ENCODE measurements at places on chromosomes 16 and 17.

DNA sequence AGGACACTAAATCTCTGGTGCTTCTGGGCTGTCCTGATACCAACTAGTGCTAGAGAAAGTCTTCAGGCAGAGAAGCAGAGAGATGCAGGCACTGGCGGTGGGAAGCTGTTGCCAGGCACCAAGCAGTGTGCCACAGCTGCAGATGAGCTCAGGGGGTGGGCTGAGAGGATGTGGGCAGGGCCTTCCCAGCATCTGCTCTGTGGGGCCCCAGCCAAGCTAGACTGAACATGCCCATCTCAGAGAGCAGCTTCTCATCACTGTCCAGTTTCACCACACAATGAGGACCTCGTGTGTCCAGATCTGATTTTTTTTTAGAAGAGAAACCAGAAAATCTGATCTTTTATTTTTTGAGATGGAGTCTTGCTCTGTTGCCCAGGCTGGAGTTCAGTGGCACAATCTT, 17.1 kb downstream of the PSKH1 start:
- peak; percentile 48 for DNase-seq

DNA sequence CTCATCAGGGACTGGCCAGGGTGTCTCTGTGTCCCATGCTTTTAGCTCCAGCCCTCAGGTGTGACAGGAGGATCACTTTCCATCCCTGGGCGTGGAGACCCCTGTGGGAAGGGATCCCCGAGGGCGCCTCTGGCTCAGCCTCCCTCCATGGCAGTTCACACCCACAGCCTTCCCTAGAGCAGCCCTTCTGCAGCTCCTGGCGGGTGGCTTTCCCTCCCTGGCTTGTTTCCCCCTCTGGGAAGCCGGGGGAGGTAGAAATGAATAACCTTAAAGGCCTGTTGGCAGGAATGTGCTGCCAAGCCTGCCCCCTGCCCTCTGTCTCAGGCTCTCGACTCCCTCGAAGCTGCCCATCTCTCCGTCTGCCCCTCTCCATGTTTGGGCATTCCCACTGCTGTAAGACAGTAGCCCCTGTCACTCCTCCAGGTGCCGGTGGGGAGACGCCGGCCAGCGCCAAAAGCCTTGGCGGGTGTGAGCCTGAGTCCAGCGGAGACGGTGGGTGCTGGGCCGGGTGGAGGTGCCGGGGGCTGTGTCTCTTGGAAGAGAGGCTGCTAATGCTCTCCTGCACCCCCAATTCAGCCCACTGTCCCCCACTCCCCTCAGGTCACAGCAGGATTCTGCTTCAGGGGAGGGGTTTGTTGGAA, 2.1 kb upstream of the ATP2A1 start:
- DNase-seq: no peak

DNA sequence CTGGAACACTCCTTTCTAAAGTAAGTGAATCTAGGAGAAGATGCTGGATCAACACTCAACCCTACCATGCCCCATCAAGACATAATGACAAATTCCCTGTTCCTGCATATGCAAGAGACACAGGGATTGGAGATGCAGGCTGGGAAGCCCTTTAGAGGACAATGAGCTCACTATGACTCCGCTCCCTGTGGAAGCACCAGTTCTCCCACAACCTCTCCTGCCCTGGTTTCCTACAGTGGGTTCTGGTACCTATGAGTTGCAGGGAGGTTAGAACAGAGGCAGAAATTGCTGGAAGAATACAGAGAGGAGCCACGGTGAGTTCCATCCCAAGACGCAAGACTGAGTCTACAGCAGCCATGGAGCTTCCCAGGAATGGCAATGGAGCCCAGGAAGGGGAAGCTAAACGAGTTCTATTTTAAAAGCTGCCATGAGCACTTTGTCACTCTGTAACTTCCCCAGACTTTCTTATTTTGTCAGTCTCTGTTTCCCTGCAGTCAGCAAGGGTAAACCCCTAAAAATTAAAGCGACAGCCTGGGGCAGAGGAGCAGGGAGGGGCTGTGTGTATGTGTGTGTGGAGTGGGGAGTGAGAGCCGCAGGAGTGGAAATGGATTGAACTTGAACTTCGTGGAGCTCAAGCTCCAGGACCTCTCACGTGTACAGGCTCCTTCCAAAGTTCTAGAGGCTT, 42.3 kb upstream of the PIK3R6 start:
- no peak for DNase-seq

DNA sequence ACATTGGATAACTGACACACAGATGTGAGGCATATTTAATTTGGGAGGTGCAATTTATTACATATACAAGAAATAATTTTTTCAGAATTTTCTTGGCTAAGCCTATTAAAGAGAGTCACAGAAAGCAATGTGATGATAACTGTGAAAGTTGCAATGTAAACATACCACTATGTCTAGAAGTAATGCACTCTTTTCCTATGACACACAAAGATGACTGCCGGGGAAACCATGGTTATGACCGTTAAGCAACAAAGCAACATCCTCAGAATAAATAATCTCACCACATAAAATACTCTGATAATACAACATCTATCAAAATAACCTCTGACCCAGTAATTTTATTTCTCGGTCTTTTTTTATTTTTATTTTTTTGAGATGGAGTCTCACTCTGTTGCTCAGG, 10.5 kb upstream of the QRICH2 start:
- no peak for DNase-seq

- no peak for DNase-seq
Measured at GRCh38 chr17:75241996-75242460, 19.4 kb downstream of the GGA3 start.

All from cardiac muscle cell (in vitro differentiated cells and primary cell).